ENCODE measurements at places on chromosomes 13 and 19. TPM values are rescaled to one million over a fixed set of nuclear protein-coding genes. Genes with fewer than 3 reads are reported as not detected.

DNA sequence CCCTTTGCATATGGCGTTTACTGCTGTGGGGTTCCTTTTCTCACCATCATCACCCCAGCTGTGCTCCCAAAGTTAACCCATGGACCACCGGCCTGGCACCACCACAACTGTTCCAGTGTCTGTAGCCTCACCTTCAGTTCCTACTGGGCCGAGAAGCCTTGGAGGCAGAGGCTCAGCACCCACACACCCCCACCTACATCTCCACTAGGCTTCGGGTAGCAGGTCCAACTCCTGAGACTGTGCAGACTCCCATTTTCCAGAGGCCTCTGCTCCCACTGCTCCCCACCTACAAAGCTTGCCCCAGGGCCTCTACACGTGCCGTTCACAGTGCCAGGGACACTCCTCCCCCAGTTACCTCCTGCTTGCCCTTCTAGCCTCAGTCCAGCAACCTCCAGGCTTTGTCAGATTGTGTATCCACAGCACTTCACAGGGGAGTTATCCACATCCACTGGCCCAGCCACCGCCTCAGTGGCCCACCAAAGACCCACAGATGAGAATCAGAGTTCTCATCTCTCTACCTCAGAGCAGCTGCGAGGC, 14.1 kb downstream of the SLC27A5 start:
- no peak overlapping the region for H3K27ac ChIP-seq
- no peaks in the 10 kb centered on the region for H3K27me3 ChIP-seq
- peaks cover 28% of the 10 kb centered on the region for H3K4me1 ChIP-seq
- H3K4me3 ChIP-seq = no peak overlapping the region
- no peaks in the 10 kb centered on the region for H3K36me3 ChIP-seq

DNA sequence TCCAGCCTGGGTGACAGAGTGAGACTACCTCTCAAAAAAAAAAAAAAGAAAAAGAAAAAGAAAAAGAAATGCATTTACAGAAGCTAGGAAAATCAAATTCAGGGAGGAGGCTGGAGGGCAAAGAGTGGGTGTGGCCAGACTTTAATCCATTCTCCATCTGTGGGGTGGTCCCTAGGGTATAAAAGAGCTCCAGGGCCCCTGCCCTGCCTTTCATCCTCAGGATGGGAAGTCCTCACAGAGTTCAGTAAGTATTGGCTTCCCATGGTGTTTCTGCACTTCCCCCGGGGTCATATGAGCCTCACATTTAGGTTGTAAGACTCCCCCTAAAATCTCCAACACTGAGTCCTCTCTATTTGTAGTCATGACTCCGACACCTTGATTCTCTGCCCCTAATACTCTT, 33.0 kb downstream of the DPRX start:
- no peak overlapping the region for H3K4me3 ChIP-seq
- DNase-seq = no peak
- H3K27ac ChIP-seq = no peak overlapping the region
- H3K4me1 ChIP-seq = no peaks in the 10 kb centered on the region
- H3K36me3 ChIP-seq = no peaks in the 10 kb centered on the region
- H3K27me3 ChIP-seq = no peaks in the 10 kb centered on the region

GRCh38 chr13:42401376-42401775, 129.4 kb downstream of the AKAP11 start:
- H3K4me1 ChIP-seq = no peaks in the 10 kb centered on the region
- H3K27ac ChIP-seq = no peak overlapping the region
- no peak overlapping the region for H3K4me3 ChIP-seq
- no peaks in the 10 kb centered on the region for H3K36me3 ChIP-seq
- H3K27me3 ChIP-seq = no peaks in the 10 kb centered on the region

DNA sequence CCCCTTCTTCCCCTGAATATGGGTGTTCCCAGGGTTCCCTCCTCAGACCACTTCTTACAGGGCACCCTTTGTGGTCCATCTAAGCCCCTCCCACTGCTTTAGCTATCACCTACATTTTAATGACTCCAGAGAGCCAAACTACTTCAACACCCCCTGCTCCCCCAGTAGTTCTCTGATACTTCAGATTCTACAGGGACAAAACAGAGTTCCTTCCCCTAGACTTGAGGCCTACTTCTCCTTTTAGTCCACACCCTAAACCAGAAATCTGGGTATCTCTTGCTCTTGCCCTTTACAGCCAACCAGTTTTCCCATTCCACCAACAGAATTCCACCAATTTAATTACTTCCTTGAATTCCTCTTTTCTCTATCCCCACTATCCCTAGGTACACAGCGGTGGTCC, 107.2 kb downstream of the KCNRG start:
- no peak overlapping the region for H3K4me3 ChIP-seq
- H3K36me3 ChIP-seq = no peaks in the 10 kb centered on the region
- peak overlapping the region; percentile 98 for H3K27ac ChIP-seq
- DNase-seq = no peak
- H3K4me1 ChIP-seq = peaks cover 30% of the 10 kb centered on the region
- H3K27me3 ChIP-seq = no peaks in the 10 kb centered on the region

The NKPD1 gene
- total RNA-seq = 14.0 TPM

The CGB3 gene
- not detected for total RNA-seq

The PRSS57 gene
- not detected for total RNA-seq

The ZNF224 gene
- total RNA-seq = 11.8 TPM

The POGLUT2 gene
- 5.4 TPM for total RNA-seq

The ZNF649 gene
- total RNA-seq = 13.5 TPM
